Calu3 (cell line): ENCODE measurements at places on chromosomes 7 and 10. TPM values are rescaled to one million over a fixed set of nuclear protein-coding genes. Genes with fewer than 3 reads are reported as not detected.

Gene LRGUK
- total RNA-seq, result 0.52 and 0.56 TPM in 2 replicates

Gene CHRM2
- not detected in 2 replicates for total RNA-seq

Gene UPK3B
- 6.0 and 14.6 TPM in 2 replicates for total RNA-seq

Gene HOXA3
- total RNA-seq, result 15.9 and 20.9 TPM in 2 replicates

Gene PLAC9
- not detected in 2 replicates for total RNA-seq

Gene CDK5
- 23.5 and 24.6 TPM in 2 replicates for total RNA-seq

Gene SPDYE5
- total RNA-seq, result not detected in 2 replicates

Gene TCTN3
- total RNA-seq, result 23.5 and 26.1 TPM in 2 replicates

Gene LAMB4
- 0.12 TPM in 1 of 2 replicates, not detected in the other for total RNA-seq

Gene TIMM23
- 72.2 and 78.6 TPM in 2 replicates for total RNA-seq

DNA sequence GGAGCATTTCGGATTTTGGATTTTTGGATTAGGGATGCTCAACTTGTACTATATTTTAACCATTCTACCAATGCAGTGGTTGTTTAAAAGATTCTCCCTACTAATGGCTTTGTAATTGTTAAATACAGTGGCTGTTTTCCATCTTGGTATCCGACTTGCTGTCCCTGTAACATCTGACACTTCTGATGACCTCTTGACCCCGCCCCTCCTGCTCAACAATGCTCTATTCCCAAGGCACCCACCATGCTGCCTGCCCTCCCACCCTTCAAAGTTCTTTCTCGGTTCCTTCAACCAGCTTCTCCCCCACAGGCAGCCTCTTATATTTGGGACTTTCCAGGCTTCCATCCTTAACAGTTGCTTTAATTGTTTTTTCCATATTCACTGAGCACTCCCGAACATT lies 2.0 kb downstream of the PRTFDC1 start:
- no peak overlapping the region for H3K27ac ChIP-seq
- H3K27me3 ChIP-seq, result no peaks in the 10 kb centered on the region

- peaks cover 58% of the 10 kb centered on the region for H3K27me3 ChIP-seq
- H3K27ac ChIP-seq, result no peak overlapping the region
- H3K4me1 ChIP-seq, result no peaks in the 10 kb centered on the region
- no peak for DNase-seq
- H3K4me3 ChIP-seq, result no peak overlapping the region
- H3K36me3 ChIP-seq, result no peaks in the 10 kb centered on the region
Observed at GRCh38 chr7:24406789-24407299, 122.9 kb downstream of the NPY start.

GRCh38 chr7:44236333-44236728 lies 35.6 kb downstream of the YKT6 start:
- H3K36me3 ChIP-seq, result peaks cover 4% of the 10 kb centered on the region
- peaks cover 8% of the 10 kb centered on the region for H3K4me1 ChIP-seq
- no peak overlapping the region for H3K27ac ChIP-seq
- H3K27me3 ChIP-seq, result peaks cover 100% of the 10 kb centered on the region

DNA sequence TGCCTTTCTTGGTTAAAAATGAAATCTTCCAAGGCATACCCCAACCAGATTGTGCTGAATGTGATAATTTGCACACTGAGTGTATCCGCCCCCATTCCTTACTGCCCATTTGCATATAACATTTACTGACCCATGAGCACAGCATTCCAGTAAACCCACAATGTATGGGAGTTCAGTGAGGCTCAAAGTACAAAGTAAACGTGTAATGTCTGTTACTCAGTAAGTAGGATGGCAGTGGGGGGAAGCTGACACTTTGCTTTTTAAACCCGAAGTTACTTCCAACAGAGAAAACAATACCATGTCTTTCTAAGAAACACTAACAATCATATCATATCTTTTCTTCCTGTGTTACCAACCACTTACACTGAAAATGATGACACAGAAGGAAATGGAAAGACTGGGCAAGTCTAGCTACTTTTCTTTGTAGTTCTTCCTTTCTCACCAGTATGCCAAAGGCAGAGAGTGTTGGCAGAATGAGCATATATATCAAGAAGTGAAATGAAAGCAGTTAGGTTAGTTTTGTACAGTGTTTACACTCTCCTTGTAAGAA lies 27.1 kb upstream of the SOSTDC1 start:
- peaks cover 20% of the 10 kb centered on the region for H3K4me1 ChIP-seq
- no peaks in the 10 kb centered on the region for H3K27me3 ChIP-seq
- no peaks in the 10 kb centered on the region for H3K36me3 ChIP-seq
- H3K27ac ChIP-seq, result peak overlapping the region; percentile 87
- H3K4me3 ChIP-seq, result peak overlapping the region; percentile 8

DNA sequence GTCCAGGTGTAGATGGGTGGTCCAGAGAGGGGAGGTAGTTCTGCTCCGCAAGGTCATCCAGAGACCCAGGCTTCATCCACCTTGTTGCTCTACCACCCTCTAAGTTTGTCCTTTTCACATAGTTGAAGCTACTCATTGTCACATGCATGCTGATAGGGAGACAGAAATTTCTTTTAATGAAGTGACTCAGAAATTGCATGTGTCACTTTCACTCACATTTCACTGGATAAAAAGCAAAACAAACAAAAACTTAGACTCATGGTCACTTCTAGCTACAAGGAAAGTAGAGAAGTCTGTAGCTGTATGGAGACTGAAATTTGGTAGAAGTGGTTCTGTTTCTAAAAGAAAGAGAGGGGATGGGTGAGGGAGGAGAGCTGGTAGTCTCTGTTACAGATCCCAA lies 161.9 kb downstream of the SORCS3 start:
- no peak for DNase-seq
- no peaks in the 10 kb centered on the region for H3K27me3 ChIP-seq
- no peaks in the 10 kb centered on the region for H3K36me3 ChIP-seq
- H3K27ac ChIP-seq, result no peak overlapping the region
- no peak overlapping the region for H3K4me3 ChIP-seq

- no peaks in the 10 kb centered on the region for H3K4me1 ChIP-seq
- no peak for DNase-seq
- no peak overlapping the region for H3K27ac ChIP-seq
- no peaks in the 10 kb centered on the region for H3K36me3 ChIP-seq
Observed at GRCh38 chr7:95296456-95296855, 27.9 kb downstream of the PON1 start.

- H3K36me3 ChIP-seq, result no peaks in the 10 kb centered on the region
- H3K27ac ChIP-seq, result peak overlapping the region; percentile 11
- no peak overlapping the region for H3K4me3 ChIP-seq
- no peak for DNase-seq
Observed at GRCh38 chr10:50540069-50540825, 83.5 kb downstream of the SGMS1 start.

- no peak overlapping the region for H3K4me3 ChIP-seq
- no peak overlapping the region for H3K27ac ChIP-seq
- no peaks in the 10 kb centered on the region for H3K4me1 ChIP-seq
- peaks cover 73% of the 10 kb centered on the region for H3K27me3 ChIP-seq
Observed at GRCh38 chr10:2836921-2837662, 230.3 kb upstream of the PFKP start.

- H3K27ac ChIP-seq, result peak overlapping the region; percentile 42
- peaks cover 54% of the 10 kb centered on the region for H3K36me3 ChIP-seq
- no peaks in the 10 kb centered on the region for H3K27me3 ChIP-seq
- peaks cover 96% of the 10 kb centered on the region for H3K4me1 ChIP-seq
Observed at GRCh38 chr10:80465839-80466590, 11.9 kb downstream of the TSPAN14 start.

DNA sequence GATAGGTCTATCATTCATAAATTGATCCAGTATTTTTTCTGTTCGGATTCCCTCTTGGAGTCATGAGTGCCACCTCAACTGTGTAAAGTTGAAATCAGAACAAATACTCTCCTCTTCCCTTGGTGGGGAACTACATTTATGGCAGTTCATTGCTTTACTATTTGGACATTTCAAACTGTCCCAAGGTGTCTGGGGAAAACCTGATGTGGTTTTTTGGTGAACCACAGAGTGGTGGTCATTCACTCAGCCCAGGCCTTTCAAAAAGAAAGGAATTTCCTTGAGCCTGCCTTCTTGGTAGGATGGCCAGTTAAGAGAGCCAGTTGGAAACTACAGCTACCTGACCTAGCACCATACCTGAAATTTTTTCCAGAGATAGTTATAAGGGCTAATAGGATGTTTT lies 59.0 kb downstream of the ABCB1 start:
- no peaks in the 10 kb centered on the region for H3K36me3 ChIP-seq
- H3K4me1 ChIP-seq, result no peaks in the 10 kb centered on the region
- H3K27me3 ChIP-seq, result no peaks in the 10 kb centered on the region
- no peak overlapping the region for H3K27ac ChIP-seq
- H3K4me3 ChIP-seq, result no peak overlapping the region
- DNase-seq, result no peak

- peaks cover 9% of the 10 kb centered on the region for H3K4me1 ChIP-seq
- H3K36me3 ChIP-seq, result no peaks in the 10 kb centered on the region
- H3K4me3 ChIP-seq, result no peak overlapping the region
Observed at GRCh38 chr7:10685040-10685439, 288.6 kb upstream of the PHF14 start.

- peaks cover 24% of the 10 kb centered on the region for H3K36me3 ChIP-seq
- DNase-seq, result no peak
- H3K4me1 ChIP-seq, result peaks cover 19% of the 10 kb centered on the region
- H3K27me3 ChIP-seq, result no peaks in the 10 kb centered on the region
- H3K27ac ChIP-seq, result no peak overlapping the region
- H3K4me3 ChIP-seq, result no peak overlapping the region
Observed at GRCh38 chr10:86753051-86753450, 3.4 kb upstream of the BMPR1A start.

GRCh38 chr7:55534262-55534915 lies 37.9 kb downstream of the VOPP1 start:
- H3K27me3 ChIP-seq, result no peaks in the 10 kb centered on the region
- DNase-seq, result no peak
- H3K27ac ChIP-seq, result no peak overlapping the region
- H3K36me3 ChIP-seq, result no peaks in the 10 kb centered on the region

GRCh38 chr10:103772096-103772845 lies 83.1 kb downstream of the SH3PXD2A start:
- peaks cover 58% of the 10 kb centered on the region for H3K27me3 ChIP-seq
- no peaks in the 10 kb centered on the region for H3K4me1 ChIP-seq
- H3K4me3 ChIP-seq, result peak overlapping the region; percentile 83
- no peak overlapping the region for H3K27ac ChIP-seq
- H3K36me3 ChIP-seq, result peaks cover 4% of the 10 kb centered on the region

DNA sequence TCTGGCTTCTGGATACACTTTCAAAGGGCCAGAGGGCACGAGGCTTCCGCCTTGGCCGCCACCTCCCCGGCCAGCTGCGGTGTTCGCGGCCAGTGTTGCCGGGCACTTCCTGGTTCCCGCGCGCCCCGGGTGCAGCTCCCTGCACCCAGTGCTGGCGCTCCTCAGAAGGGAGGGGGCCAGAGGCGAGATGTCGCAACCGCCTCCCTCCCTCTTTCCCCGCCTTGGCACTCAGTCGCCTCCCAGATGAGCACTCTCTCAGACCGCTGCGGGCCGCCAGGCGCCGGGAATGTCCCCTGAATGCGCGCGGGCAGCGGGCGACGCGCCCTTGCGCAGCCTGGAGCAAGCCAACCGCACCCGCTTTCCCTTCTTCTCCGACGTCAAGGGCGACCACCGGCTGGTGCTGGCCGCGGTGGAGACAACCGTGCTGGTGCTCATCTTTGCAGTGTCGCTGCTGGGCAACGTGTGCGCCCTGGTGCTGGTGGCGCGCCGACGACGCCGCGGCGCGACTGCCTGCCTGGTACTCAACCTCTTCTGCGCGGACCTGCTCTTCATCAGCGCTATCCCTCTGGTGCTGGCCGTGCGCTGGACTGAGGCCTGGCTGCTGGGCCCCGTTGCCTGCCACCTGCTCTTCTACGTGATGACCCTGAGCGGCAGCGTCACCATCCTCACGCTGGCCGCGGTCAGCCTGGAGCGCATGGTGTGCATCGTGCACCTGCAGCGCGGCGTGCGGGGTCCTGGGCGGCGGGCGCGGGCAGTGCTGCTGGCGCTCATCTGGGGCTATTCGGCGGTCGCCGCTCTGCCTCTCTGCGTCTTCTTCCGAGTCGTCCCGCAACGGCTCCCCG lies at the start of gene FFAR4:
TSS of gene FFAR4 (plus strand) at position 231 of the 842 bp plus-strand sequence. CDS start at position 287, 56 bp downstream.
- H3K27me3 ChIP-seq, result no peaks in the 10 kb centered on the region
- peak within 1 kb of the TSS; percentile 86 for H3K4me3 ChIP-seq
- DNase-seq, result peak; percentile 70
- H3K27ac ChIP-seq, result no peak within 1 kb of the TSS
- peaks cover 6% of the 10 kb centered on the region for H3K36me3 ChIP-seq

DNA sequence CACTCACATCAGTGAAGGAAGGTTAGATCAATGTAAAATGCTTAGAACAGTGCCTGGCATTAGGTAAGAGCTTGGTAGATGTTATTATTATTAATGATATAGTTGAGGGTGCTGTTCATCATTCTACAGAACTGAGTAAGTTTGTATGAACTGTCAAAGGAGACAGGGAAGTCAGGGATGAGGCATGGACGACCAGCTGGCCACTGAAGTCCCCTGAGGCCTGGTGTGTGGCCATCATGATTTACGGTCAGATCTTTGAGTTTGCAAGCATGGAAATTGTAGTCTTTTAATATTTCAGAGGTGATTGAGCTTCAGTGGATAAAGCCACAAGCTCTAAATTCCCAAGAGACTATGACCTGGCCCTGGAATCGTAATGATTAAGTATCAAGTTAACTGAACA lies 6.9 kb downstream of the ARMC3 start:
- H3K27me3 ChIP-seq, result peaks cover 20% of the 10 kb centered on the region
- H3K4me1 ChIP-seq, result no peaks in the 10 kb centered on the region
- H3K27ac ChIP-seq, result no peak overlapping the region
- H3K4me3 ChIP-seq, result no peak overlapping the region
- no peak for DNase-seq

- no peak overlapping the region for H3K27ac ChIP-seq
- peaks cover 48% of the 10 kb centered on the region for H3K27me3 ChIP-seq
- no peak for DNase-seq
- no peaks in the 10 kb centered on the region for H3K36me3 ChIP-seq
Observed at GRCh38 chr10:48279081-48279751, 4.7 kb upstream of the FRMPD2 start.

DNA sequence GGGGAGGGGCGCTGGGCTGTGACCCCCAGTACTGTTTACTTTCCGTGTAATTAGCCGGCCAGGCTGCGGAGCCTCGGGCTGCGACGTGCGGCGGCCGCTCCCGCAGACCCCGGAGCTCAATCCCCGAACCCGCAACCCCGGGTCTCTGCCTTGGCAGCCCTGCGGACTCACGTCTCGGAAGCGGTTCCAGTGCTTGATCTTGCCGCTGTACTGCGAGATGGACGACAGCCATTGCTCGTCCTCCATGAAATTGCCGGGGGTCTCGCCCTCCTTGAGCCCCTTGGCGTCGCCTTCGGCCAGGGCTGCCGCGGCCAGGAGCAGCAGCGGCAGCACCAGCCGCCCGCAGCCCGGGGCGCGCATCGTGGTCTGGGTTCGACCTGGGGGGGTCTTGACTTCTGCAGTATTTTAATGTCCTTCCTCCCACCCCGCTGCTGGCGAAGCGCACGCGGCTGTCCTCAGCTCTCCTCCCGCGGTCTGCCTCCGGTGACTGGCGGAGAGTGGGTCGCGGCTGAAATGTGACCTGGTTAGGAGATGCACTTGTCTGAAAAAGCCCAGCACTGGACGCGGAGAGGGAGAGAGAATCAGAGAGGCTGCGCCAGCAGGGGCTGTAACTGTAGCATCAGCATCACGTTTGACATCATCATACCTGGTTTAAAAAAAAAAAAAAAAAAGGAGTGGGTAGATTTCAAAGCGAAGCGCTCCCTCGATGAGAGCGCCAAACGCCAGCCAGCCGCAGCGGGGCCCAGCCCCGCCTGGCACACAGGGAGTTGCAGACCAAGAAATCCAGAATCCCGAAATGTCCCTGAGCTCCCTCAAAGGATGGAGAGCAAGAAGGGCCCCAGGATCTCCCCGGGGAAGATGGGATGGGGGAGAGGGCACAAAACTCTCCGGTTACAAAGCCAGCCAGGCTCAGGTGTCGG lies at the start of gene SPOCK2:
TSS of gene SPOCK2 (minus strand) at position 583 of the 920 bp plus-strand sequence. CDS start at position 360, 223 bp downstream.
- H3K36me3 ChIP-seq, result peaks cover 47% of the 10 kb centered on the region
- peaks cover 52% of the 10 kb centered on the region for H3K4me1 ChIP-seq
- H3K27ac ChIP-seq, result peak within 1 kb of the TSS; percentile 87
- H3K27me3 ChIP-seq, result no peaks in the 10 kb centered on the region
- DNase-seq, result peak; percentile 42
